Cardiac fibroblast (primary cell): ENCODE measurements at places on chromosomes 11 and 22.

GRCh38 chr11:121006922-121007321, 17.0 kb upstream of the TBCEL start:
- DNase-seq: no peak

GRCh38 chr22:32882774-32883530, 81.4 kb downstream of the TIMP3 start:
- DNase-seq: no peak

DNA sequence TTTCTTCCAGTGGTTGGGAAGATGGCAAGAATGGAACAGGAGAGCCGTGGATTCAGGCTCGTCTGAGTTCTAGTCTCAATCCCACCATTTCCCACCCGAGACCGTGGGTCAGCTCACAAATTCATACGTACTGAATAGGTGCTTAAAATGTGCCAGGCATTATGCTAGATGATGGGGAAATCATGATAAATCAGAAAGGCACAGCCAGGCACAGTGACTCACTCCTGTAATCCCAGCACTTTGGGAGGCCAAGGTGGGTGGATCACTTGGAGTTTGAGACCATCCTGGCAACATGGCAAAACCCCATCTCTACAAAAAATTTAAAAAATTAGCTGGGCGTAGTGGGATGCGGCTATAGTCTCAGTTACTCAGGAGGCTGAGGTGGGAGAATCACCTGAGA, 7.1 kb downstream of the TRIOBP start:
- no peak for DNase-seq

- no peak for DNase-seq
These were observed 13.5 kb upstream of the TUB start for GRCh38 chr11:8067567-8067928.

- DNase-seq: no peak
These were observed at the start of gene SRSF8 for GRCh38 chr11:95066716-95067038. TSS of gene SRSF8 (plus strand) at chr11:95066919. CDS start at chr11:95067227, 308 bp downstream.

DNA sequence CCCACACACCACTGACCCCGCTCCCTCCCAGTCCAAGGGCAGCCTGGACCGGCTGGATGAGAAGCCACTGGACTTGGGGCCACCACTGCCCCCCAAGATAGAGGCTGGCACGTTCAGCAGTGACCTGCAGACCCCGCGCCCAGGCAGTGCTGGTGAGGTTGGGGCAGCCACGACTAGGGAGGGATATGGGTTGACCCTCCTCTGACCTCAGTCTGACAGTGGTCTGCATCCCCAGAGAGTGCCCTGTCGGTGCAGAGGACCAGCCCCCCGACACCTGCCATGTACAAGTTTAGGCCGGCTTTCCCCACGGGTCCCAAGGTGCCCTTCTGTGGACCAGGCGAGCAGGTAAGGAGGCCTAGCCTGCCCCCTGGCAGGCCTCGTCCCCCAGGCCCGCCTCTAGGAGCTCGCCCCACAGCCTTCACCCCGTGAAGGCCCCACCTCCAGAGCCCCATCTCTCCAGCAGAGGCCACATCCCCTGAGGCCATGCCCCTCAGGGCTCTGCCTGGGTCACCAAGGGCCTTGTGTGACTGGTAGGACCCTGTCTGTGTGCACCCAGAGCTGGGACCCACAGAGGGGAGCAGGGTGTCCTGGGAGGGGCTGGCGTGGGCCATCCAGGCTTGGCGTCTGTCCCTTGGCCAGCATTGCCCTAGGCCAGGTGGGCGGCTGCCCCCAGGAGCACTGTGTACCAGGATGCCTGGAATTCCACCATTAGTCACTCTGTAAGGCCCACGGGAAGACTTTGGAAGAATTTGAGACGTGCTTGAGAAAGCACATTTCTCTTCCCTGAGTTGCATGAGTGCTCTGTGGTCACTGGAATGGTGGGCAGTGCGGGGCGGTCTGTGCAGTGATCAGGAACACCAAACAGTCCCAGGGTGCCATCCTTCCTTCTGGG, 9.4 kb downstream of the CCDC188 start:
- DNase-seq: peak; percentile 44

GRCh38 chr22:38246692-38247091, 26.1 kb downstream of the TMEM184B start:
- DNase-seq: no peak

DNA sequence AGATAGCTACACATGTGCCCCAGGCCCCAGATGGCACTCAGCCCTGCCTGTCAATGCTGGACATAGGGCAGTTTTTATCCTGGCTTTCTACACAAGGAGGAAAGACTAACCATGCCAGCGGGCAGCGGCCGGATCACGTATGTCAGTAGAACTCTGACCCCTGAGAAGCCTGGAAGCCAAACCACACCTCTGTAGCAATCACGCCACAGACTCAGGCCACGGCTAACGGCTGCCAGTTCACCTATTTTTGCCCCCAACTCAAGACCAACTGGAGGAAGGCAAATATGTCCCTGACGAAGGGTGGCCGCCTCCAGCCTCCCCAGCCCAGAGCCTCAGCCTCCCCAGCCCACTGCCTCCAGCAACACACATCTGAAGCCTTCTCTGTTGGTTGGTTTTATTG, 7.2 kb upstream of the CD81 start:
- no peak for DNase-seq

GRCh38 chr22:36772451-36772850, 3.5 kb downstream of the IFT27 start:
- no peak for DNase-seq

- DNase-seq: no peak
These were observed 88.0 kb upstream of the KCNQ1OT1 start for GRCh38 chr11:2787816-2788167.

GRCh38 chr11:45208135-45208534, 61.7 kb downstream of the PRDM11 start:
- no peak for DNase-seq

- no peak for DNase-seq
These were observed 62.7 kb downstream of the MCM5 start for GRCh38 chr22:35462498-35463230.

- DNase-seq: no peak
These were observed 369.3 kb downstream of the SOX6 start for GRCh38 chr11:15987046-15987445.

DNA sequence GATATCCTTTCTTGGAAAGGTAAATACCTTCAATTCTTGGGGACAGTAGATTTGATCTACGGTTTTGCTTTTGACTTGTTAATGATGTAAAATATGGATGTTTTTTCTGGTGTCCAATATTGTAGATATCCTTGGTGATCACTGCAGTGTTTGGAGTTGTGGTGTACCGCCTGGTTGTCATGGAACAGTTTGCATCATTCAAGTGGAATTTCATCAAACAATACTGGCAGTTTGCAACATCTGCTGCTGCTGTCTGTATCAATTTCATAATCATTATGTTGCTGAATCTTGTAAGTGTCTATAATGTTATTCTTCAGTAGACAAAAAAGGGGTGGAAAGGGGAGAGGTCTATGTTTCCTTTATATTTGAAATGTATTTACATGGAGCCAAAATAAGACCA, 27.4 kb upstream of the MUC15 start:
- DNase-seq: peak; percentile 95

GRCh38 chr11:58912124-58912523, 27.2 kb upstream of the GLYATL1 start:
- DNase-seq: no peak

- DNase-seq: no peak
These were observed 77.1 kb downstream of the LINC01488 start for GRCh38 chr11:69558519-69558941.

GRCh38 chr11:60221181-60221580, 21.8 kb downstream of the MS4A4E start:
- no peak for DNase-seq

- DNase-seq: no peak
These were observed 70.8 kb downstream of the GAB2 start for GRCh38 chr11:78346799-78347198.

DNA sequence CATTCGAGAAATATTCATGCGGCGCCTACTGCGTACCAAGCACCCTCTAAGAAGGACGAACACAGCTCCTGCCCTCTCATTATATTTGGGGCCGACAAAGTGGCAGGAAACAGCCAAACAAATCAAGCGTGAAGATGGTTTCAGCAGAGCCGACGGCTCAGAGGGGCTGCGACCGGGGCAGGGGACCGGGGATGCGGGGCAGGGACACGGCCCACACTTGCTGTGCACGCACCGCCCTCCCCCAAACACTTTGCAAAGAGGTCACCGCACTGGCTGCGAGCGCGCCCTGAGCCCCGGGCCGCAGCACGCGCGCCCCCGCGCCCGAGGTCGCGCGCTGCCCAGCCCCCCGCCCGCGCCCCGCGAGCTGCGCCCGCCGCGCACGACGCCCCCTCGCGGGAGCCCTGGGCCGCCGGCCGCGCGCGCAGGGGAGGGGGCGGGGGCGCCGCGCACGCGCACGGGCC, 255 bp upstream of the SYNGR1 start:
- DNase-seq: no peak

GRCh38 chr11:117657794-117658193, 139.2 kb downstream of the DSCAML1 start:
- DNase-seq: no peak

- DNase-seq: no peak
These were observed 27.8 kb upstream of the CDON start for GRCh38 chr11:126090452-126090851.
